ENCODE measurements at places on chromosomes 4 and X. TPM values are rescaled to one million over a fixed set of nuclear protein-coding genes. Genes with fewer than 3 reads are reported as not detected.

AASDH gene
- 12.1 TPM for total RNA-seq

MAD2L1 gene
- 13.7 TPM for total RNA-seq

SEC31A gene
- total RNA-seq = 201 TPM

MXD4 gene
- 143 TPM for total RNA-seq

ZDHHC15 gene
- total RNA-seq = 9.4 TPM

TBX22 gene
- total RNA-seq = not detected

SLC4A4 gene
- 0.86 TPM for total RNA-seq

SLITRK2 gene
- 0.37 TPM for total RNA-seq

SSX2B gene
- not detected for total RNA-seq

ATP8A1 gene
- 278 TPM for total RNA-seq

IQCM gene
- not detected for total RNA-seq

- no peaks in the 10 kb centered on the region for H3K36me3 ChIP-seq
- no peaks in the 10 kb centered on the region for H3K27me3 ChIP-seq
- no peak overlapping the region for H3K27ac ChIP-seq
- DNase-seq = no peak
- H3K4me1 ChIP-seq = peaks cover 3% of the 10 kb centered on the region
Observed at GRCh38 chrX:21972721-21973120, 32.2 kb downstream of the SMS start.

DNA sequence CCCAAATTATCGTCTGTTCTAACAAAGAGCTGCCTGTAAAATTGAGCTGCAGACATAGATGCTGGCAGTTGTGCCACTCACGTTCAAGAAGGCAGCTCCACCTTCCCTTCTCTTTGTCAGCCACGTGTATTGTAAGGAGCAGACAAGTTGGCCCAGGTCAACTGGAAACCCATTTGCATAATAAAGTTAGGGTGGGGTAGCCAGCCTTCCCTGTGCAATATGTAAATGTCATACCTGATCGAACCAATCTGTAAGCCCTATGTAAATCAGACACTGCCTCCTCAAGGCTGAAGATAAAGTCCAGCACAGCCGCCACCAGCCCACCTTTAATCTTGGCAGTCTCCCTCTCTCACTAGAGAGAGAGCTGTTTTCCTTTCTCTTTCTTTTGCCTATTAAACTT lies 117.2 kb downstream of the TMEM144 start:
- no peak for DNase-seq
- no peaks in the 10 kb centered on the region for H3K27me3 ChIP-seq
- no peaks in the 10 kb centered on the region for H3K36me3 ChIP-seq
- H3K27ac ChIP-seq = no peak overlapping the region
- H3K4me3 ChIP-seq = no peak overlapping the region

GRCh38 chrX:13646154-13646549 lies 6.8 kb upstream of the TCEANC start:
- no peak overlapping the region for H3K4me3 ChIP-seq
- peak; percentile 61 for DNase-seq
- no peaks in the 10 kb centered on the region for H3K27me3 ChIP-seq
- H3K4me1 ChIP-seq = no peaks in the 10 kb centered on the region
- H3K36me3 ChIP-seq = no peaks in the 10 kb centered on the region

GRCh38 chr4:109327641-109328040 lies 25.2 kb upstream of the COL25A1 start:
- H3K36me3 ChIP-seq = peaks cover 7% of the 10 kb centered on the region
- H3K27me3 ChIP-seq = peaks cover under 1% of the 10 kb centered on the region
- H3K4me3 ChIP-seq = no peak overlapping the region
- no peaks in the 10 kb centered on the region for H3K4me1 ChIP-seq

- no peaks in the 10 kb centered on the region for H3K36me3 ChIP-seq
- no peak overlapping the region for H3K4me3 ChIP-seq
- no peaks in the 10 kb centered on the region for H3K4me1 ChIP-seq
- no peaks in the 10 kb centered on the region for H3K27me3 ChIP-seq
Observed at GRCh38 chrX:68950937-68951336, 122.1 kb downstream of the EFNB1 start.

DNA sequence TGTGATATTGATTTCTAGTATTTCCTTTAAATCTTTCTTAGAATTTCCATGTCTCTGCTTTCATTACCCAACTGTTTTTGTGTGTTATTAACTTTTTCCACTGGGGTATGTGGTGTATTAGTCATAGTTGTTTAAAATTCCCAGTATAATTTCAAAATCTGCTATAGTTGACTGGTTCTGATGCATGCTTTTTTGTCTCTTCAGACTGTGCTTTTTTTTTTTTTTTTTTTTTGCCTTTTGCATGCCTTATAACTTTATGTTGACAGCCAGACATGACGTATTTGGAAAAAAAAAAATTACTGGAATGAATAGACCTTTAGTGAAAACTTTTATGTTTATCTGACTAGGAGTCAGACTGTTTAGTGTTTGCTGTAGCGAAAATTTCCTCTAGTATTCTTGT lies 580.4 kb downstream of the ANKRD50 start:
- peaks cover 4% of the 10 kb centered on the region for H3K27me3 ChIP-seq
- no peaks in the 10 kb centered on the region for H3K4me1 ChIP-seq

DNA sequence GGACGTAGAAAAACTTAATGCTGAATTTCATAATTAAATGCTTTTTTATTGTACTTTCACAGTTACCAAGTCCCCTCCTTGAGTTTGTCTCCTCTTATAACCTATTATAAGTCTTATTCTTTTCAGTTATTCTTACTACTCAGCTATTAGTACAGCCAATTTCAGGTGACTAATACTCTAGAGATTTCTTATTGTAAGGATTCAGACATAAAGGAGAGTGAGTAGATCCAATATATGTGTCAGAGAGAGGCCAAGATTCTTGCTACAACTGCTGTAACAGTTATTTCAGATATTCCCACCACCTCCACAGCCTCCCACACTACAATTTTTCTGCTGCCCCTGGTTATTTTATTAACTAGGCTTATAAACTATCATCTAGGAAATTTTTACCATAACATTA lies 274.5 kb downstream of the GPAT3 start:
- H3K27ac ChIP-seq = no peak overlapping the region
- H3K36me3 ChIP-seq = no peaks in the 10 kb centered on the region
- no peak for DNase-seq

GRCh38 chr4:95107004-95107403 lies 349.2 kb downstream of the BMPR1B start:
- no peaks in the 10 kb centered on the region for H3K36me3 ChIP-seq
- peaks cover 8% of the 10 kb centered on the region for H3K4me1 ChIP-seq
- DNase-seq = no peak
- H3K27ac ChIP-seq = no peak overlapping the region

DNA sequence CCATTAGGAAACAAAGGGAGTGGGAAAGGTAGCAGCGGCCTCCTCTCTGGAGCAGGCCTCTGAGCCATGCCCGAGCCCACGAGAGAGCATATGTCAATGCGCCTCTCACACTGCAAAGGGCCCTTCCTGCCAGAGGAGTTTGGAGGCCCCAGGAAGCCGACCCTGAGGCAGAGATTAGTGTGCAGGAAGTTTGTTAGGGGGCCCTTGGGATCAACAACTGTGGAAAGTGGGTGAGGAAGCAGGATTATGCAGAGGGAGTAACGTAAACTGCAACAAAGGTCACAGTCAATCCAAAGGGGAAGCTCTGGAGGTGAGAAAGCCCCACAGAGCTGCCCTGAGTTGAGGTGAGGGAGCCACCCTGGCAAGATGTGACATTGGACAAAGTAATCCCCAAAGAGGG lies 17.4 kb downstream of the RTL5 start:
- H3K4me3 ChIP-seq = no peak overlapping the region
- H3K27ac ChIP-seq = peak overlapping the region; percentile 73
- DNase-seq = no peak
- peaks cover 2% of the 10 kb centered on the region for H3K4me1 ChIP-seq
- no peaks in the 10 kb centered on the region for H3K27me3 ChIP-seq

GRCh38 chr4:184344435-184344834 lies 126.8 kb upstream of the ENPP6 start:
- H3K27me3 ChIP-seq = peaks cover 2% of the 10 kb centered on the region
- peak overlapping the region; percentile 92 for H3K4me3 ChIP-seq
- no peaks in the 10 kb centered on the region for H3K36me3 ChIP-seq
- no peak for DNase-seq
- peak overlapping the region; percentile 94 for H3K27ac ChIP-seq

DNA sequence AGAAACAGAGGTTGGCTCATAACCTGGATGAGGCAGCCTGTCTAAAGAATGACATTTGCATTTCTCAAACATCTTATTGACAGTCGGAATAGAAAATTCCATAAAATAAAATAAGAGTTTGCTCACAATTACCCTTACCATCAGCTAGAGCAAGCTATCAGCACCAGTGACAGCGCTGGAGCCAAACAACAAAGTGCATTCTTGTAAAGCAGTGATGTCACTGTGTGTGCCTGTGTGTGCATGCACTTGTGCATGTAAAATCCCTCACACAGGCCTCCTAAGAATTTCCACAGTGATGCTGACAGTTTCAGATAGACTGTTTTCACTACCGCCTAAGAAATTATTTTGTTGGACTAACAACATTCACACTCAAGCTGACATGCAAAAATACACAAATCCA lies 77.6 kb downstream of the EVC2 start:
- H3K4me1 ChIP-seq = peaks cover 6% of the 10 kb centered on the region
- H3K4me3 ChIP-seq = no peak overlapping the region
- no peaks in the 10 kb centered on the region for H3K27me3 ChIP-seq
- H3K27ac ChIP-seq = no peak overlapping the region
- no peaks in the 10 kb centered on the region for H3K36me3 ChIP-seq
- DNase-seq = no peak

GRCh38 chr4:2484993-2485392 lies 16.1 kb downstream of the RNF4 start:
- H3K36me3 ChIP-seq = no peaks in the 10 kb centered on the region
- DNase-seq = no peak
- peaks cover 7% of the 10 kb centered on the region for H3K27me3 ChIP-seq

DNA sequence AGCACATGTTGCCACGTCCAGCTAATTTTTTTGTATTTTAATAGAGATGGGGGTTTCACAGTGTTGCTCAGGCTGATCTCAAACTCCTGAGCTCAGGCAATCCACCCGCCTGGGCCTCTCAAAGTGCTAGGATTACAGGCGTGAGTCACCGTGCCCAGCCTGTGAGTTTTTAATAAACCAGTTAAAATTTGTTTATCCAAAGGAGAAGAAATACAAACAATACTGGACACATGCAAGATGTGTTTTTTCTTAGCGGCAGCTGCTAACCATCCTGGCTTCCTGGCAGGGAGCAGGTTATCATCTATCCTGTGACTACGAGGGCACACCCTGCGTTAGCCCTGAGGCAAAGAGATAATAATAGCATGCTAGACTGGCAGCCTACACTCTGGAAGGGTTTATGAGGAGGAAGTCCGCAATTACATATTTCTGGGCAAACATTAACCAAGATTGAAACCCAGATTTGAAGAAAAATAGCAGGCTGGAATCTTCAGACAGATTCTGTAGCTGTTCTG lies 191.4 kb downstream of the SPRY1 start:
- H3K36me3 ChIP-seq = no peaks in the 10 kb centered on the region
- no peak overlapping the region for H3K4me3 ChIP-seq
- DNase-seq = no peak

- no peaks in the 10 kb centered on the region for H3K4me1 ChIP-seq
- no peak for DNase-seq
- H3K4me3 ChIP-seq = no peak overlapping the region
- no peaks in the 10 kb centered on the region for H3K27me3 ChIP-seq
Observed at GRCh38 chrX:129472116-129472515, 51.2 kb downstream of the SMARCA1 start.

All from glutamatergic neuron (in vitro differentiated cells).